ENCODE measurements at places on chromosomes 16 and 17. TPM values are rescaled to one million over a fixed set of nuclear protein-coding genes. Genes with fewer than 3 reads are reported as not detected.

- H3K27me3 ChIP-seq: no peaks in the 10 kb centered on the region
- peak; percentile 82 for DNase-seq
- peaks cover 75% of the 10 kb centered on the region for H3K4me1 ChIP-seq
- H3K36me3 ChIP-seq: no peaks in the 10 kb centered on the region
These were observed 18.1 kb downstream of the SOCS3 start for GRCh38 chr17:78341559-78342448.

DNA sequence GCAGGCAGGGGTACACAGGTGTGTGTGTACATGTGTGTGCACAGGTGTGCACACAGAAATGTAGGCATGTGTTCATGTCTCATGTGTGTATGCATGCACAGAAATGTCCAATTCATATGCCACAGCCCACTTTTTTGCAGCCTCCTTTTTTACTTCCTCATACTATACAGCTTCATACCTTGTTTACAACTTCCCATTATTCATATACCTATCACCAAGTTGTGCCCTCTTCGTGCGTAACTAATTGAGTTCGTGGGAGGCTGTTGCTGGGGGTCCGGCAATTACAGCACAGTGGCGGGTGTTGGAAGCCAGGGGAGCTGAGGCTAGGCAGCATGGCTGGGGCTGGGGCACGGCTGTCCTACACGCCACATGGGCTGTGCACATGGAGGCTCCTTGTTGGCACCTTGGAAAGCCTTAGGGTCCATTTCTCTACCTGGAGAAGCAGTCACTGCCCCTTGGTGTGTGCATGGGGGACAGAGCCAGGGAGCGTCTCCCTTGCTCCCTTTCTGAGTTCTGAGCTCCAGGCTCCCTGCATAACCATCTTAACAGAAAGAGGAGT is 266.7 kb downstream of the ENGASE start:
- no peak for DNase-seq
- H3K36me3 ChIP-seq: no peaks in the 10 kb centered on the region
- no peak overlapping the region for H3K27ac ChIP-seq
- peaks cover 94% of the 10 kb centered on the region for H3K27me3 ChIP-seq
- H3K4me1 ChIP-seq: no peaks in the 10 kb centered on the region

NME1 gene
- 538 TPM for total RNA-seq

NPIPB6 gene
- 0.17 TPM for total RNA-seq

DNA sequence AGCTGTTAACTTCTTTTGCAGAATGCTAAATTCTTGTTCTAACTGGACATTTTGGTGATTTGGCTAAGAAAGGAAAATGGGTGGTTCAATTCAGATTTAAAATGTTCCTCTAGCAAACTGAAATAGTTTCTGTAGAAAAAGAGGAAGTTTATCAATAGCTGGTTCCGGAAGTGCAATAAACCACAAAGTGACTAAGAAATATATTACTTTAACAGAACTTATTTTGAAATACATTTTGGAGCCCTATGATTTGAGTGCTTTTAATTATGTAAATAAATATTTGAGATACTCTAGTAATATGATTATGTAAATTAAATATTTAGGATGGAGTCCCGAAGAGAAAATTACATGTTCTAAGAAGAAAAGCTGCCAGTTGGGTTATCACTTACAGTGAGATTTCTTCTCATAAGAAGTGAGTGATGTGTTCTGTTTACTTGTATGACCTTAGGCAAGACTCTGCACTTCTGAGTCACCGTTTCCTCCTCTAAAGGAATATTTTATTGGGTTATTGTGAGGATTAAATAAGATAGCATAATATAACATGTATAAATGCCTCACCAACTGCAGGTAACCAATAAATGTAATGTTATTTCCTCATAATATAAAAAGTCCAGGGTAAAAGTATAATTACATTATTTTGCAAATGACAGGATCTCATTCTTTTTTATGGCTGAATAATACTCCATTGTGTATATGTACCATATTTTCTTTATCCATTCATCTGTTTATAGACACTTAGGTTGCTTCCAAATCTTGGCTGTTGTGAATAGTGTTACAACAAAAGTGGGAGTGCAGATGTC is at the start of gene EVI2B:
Gene EVI2B (minus strand): TSS at position 73 of the 800 bp plus-strand sequence. CDS start 8,445 bp downstream, outside the sequence.
- DNase-seq: peak; percentile 82
- H3K36me3 ChIP-seq: no peaks in the 10 kb centered on the region
- H3K27ac ChIP-seq: peak within 1 kb of the TSS; percentile 72

- no peaks in the 10 kb centered on the region for H3K27me3 ChIP-seq
- H3K36me3 ChIP-seq: no peaks in the 10 kb centered on the region
- H3K4me3 ChIP-seq: no peak overlapping the region
- H3K27ac ChIP-seq: no peak overlapping the region
These were observed 2.0 kb upstream of the ACE start for GRCh38 chr17:63474586-63475460.

- H3K27me3 ChIP-seq: no peaks in the 10 kb centered on the region
- H3K4me3 ChIP-seq: peak overlapping the region; percentile 75
- peaks cover 27% of the 10 kb centered on the region for H3K4me1 ChIP-seq
- peak overlapping the region; percentile 8 for H3K27ac ChIP-seq
- no peaks in the 10 kb centered on the region for H3K36me3 ChIP-seq
These were observed 562 bp downstream of the USP31 start for GRCh38 chr16:23148513-23149266.

DNA sequence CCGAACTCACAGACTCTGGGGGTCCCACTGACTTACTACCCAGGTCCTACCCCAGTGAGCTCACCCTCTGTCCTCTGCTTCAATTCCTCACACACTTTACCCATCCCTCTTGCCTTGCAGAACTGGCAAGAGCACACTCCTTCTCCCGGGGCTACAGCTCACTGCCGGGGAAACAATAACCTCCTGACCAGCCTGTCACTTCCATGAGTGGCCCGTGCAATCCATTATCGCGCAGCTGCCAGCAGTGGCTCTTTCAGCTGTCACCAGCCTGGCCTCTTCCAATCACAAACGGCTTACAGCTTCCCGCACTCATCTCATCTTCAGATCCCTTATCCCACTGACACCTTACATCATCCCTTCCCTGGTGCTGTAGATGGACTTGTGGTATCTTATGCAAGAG is 79.5 kb downstream of the CPPED1 start:
- DNase-seq: no peak
- H3K27me3 ChIP-seq: no peaks in the 10 kb centered on the region
- H3K4me3 ChIP-seq: no peak overlapping the region
- H3K27ac ChIP-seq: no peak overlapping the region
- no peaks in the 10 kb centered on the region for H3K36me3 ChIP-seq
- H3K4me1 ChIP-seq: no peaks in the 10 kb centered on the region

- no peak overlapping the region for H3K4me3 ChIP-seq
- H3K36me3 ChIP-seq: no peaks in the 10 kb centered on the region
- H3K27me3 ChIP-seq: peaks cover 9% of the 10 kb centered on the region
- no peak overlapping the region for H3K27ac ChIP-seq
- peak; percentile 47 for DNase-seq
These were observed 28.0 kb downstream of the CRHR1 start for GRCh38 chr17:45812102-45812501.

DNA sequence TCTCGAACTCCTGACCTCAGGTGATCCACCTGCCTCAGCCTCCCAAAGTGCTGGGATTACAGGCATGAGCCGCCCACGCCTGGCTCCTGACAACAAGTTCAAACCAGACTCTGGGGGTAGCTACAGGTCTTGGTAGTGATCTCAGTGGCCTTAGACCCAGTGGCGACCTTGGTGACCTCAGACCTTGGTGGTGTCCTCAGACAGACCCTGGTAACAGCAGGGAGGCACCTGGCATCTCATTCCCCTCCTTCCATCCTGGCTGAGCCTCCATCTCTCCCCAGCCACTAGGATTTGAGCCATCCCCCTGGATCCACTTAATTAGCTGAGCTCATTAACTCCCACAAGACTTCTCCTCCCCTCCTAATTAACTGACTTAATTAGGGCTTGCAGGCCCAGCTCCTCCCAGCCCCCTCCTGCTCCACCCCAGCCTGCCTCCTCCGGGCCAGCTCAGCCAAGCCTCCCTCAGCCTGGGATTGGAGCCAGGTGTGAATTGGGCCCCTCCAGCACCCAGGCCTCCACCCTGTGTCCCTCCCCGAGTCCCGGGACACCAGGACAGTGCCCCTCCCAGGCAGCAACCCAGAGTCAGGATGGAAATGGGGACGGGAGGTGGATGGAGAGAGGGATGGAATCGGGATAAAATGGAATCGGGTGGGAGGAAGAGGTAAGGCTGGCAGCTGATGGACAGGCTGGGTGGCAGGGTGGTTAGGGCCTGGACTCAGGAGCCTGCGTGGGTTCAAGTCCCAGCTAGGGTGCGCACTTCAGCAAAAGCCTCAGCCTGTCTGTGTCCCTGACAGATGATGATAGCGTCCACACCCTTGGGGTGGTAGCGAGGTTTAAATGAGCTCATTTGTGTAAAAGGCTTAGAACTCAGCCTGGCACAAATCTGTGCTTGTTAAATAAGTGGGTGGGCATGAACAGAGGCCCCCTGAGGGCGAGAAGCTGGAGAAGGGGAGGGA is 11.2 kb upstream of the SBK1 start:
- H3K4me1 ChIP-seq: no peaks in the 10 kb centered on the region
- DNase-seq: no peak
- H3K27me3 ChIP-seq: peaks cover 2% of the 10 kb centered on the region
- no peak overlapping the region for H3K4me3 ChIP-seq
- H3K36me3 ChIP-seq: no peaks in the 10 kb centered on the region
- H3K27ac ChIP-seq: no peak overlapping the region

- H3K27ac ChIP-seq: no peak overlapping the region
- H3K4me1 ChIP-seq: no peaks in the 10 kb centered on the region
- H3K27me3 ChIP-seq: no peaks in the 10 kb centered on the region
- H3K36me3 ChIP-seq: no peaks in the 10 kb centered on the region
- no peak overlapping the region for H3K4me3 ChIP-seq
These were observed 376.1 kb downstream of the SEC14L1 start for GRCh38 chr17:77516902-77517301.

DNA sequence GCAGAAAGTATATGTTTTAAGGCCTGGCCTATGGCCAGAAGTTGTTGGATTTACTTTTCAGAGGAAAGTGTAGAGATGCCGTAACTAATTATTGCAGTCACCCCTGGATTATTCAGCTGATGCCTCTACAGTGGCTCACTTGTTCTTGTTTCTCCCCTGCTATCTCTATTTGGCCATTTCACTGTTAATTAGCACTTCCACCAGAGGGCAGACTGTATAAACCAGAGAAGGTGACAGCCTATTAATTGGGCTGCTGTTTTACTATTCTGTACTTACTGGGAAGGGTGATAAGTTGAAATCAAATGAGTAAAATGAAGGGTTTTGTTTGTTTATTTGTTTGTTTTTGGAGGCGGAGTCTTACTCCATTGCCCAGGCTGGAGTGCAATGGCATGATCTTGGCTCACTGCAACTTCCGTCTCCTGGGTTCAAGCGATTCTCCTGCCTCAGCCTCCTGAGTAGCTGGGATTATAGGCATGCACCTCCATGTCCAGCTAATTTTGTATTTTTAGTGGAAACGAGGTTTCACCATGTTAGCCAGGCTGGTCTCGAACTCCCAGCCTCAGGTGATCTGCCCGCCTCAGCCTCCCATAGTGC is 66.0 kb downstream of the CDK12 start:
- H3K27ac ChIP-seq: no peak overlapping the region
- DNase-seq: peak; percentile 19
- no peaks in the 10 kb centered on the region for H3K27me3 ChIP-seq
- H3K36me3 ChIP-seq: peaks cover 46% of the 10 kb centered on the region
- no peaks in the 10 kb centered on the region for H3K4me1 ChIP-seq

DNA sequence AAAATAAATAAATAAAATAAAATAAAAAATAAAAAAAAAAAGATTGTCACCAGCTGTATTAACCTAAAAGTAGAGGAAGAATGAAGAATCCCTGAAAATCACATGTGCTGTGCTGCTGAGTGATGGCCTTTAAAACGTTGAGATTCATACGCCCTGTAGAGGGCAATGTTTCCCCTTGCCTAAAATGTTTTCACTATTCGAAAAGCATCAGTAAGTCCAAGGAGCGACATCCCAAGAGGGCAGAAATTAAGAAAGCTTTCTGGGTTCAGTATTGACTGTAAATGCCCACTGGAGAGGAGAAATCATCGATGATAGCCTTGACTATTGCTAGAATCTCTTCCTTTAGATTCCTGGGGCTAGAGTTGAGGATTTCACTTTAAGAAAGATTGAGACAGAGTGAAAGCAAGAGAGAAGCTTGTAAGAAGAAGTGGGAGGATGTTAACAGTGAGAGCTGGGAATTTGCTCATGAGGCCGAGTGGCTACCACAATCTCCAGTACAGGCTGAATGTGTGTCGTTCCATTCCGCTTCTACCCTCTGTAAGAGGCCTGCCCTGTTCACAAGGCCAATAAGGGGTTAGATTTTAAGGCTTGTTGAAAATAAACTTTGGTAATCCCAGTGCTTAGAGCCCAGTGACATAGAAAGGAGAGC is 170.8 kb upstream of the FAM20A start:
- H3K36me3 ChIP-seq: no peaks in the 10 kb centered on the region
- no peaks in the 10 kb centered on the region for H3K27me3 ChIP-seq
- H3K27ac ChIP-seq: no peak overlapping the region
- DNase-seq: peak; percentile 81
- H3K4me1 ChIP-seq: peaks cover 13% of the 10 kb centered on the region

GRCh38 chr17:61251939-61252865 is 147.4 kb upstream of the TBX2 start:
- H3K27me3 ChIP-seq: no peaks in the 10 kb centered on the region
- no peak for DNase-seq
- H3K27ac ChIP-seq: no peak overlapping the region
- no peak overlapping the region for H3K4me3 ChIP-seq

KRTAP1-1 gene
- not detected for total RNA-seq

DNA sequence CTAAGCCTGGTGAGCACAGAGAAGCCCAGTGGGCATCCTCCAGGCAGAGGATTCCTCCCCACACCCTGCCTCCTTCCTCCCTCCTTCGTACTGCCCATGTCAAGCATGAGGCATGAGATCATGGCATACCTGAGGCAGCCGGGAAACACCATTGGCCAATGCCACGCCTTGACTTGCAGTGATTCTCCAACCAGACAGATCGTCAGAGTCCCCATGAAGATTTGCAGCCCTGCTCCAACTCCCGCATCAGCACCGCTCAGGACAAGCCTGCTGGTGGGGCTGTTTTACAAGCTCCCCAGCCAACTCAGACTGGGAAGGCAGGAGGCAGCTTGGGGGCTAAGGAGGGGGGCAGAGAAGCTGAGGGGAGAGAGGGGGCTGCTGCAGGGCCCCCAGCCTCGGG is 2.9 kb upstream of the KRT16 start:
- no peak overlapping the region for H3K27ac ChIP-seq
- DNase-seq: peak; percentile 55
- no peak overlapping the region for H3K4me3 ChIP-seq
- peaks cover 10% of the 10 kb centered on the region for H3K4me1 ChIP-seq
- no peaks in the 10 kb centered on the region for H3K27me3 ChIP-seq
- H3K36me3 ChIP-seq: no peaks in the 10 kb centered on the region

DNA sequence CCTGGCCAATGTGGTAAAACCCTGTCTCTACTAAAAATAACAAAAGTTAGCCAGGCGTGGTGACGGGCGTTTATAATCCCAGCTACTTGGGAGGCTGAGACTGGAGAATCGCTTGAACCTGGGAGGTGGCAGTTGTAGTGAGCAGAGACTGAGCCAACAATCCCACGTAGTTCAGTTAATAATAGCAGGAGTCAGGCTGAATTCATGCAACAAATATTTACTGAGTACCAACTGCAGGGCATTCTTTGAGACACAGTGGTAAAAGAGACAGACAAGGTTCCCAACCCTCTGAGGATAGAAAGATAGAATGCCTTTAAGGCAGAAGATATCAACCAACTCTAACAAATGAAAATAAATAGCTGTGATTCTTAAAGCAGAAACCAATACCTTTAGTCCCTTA is 39.1 kb downstream of the SPOP start:
- H3K4me3 ChIP-seq: no peak overlapping the region
- DNase-seq: peak; percentile 22
- H3K27me3 ChIP-seq: no peaks in the 10 kb centered on the region
- no peak overlapping the region for H3K27ac ChIP-seq
- H3K4me1 ChIP-seq: peaks cover 13% of the 10 kb centered on the region

Data from PC-3 (cell line).